ENCODE measurements at places on chromosomes 2 and 18.
A peak's percentile ranks its signal among the peaks of the same experiment; 100 is the strongest.

GRCh38 chr2:105872142-105872728 lies 127.5 kb downstream of the NCK2 start:
- DNase-seq, result no peak

GRCh38 chr2:105776560-105776928 lies 31.8 kb downstream of the NCK2 start:
- DNase-seq, result no peak

GRCh38 chr2:164314148-164314547 lies 307.1 kb downstream of the GRB14 start:
- DNase-seq, result no peak

DNA sequence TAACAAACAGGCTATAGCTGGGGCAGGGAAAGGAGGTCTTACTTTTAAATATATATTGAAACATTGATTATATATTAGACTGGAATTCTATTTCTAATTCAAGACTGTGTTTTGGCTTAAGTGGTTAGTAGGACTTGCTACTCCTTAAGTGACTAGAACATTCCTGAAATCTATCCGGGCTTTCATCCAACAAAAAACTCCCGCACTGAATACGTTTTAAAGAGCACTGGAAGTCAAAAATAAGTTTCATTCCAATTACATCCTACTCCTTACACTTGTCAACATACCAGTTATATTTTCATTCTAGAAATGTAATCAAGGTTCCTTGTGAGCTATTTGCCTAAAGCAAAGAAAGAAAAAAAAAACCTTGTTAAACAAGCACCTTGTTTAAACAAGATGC lies 204.6 kb downstream of the SP3 start:
- DNase-seq, result no peak

GRCh38 chr2:31415421-31415820 lies 879 bp upstream of the XDH start:
- DNase-seq, result no peak

- no peak for DNase-seq
Observed at GRCh38 chr2:238939074-238939473, 91.2 kb downstream of the TWIST2 start.

GRCh38 chr18:74699455-74699854 lies 101.8 kb downstream of the ZNF407 start:
- DNase-seq, result no peak

DNA sequence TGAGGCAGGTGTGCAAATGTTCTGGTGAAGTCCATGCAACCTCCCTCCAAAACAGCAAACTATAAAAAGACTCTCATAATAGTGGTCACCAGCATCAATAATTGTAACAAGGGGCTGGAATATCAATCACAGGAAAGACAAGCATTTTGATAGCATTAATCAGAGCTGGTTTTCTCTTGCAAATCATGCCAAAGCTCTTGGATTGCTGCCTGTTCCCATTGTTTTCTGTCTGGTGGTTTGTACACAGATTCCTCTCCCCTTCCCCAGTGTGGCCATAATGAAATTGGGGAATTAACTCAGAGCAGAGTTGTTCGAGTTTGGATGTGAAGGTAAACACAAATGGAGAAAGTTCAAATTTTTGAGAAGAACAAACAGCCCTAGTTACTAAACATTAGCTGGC lies 134.2 kb downstream of the CDCA7 start:
- no peak for DNase-seq

GRCh38 chr2:48567671-48568070 lies 37.7 kb downstream of the STON1 start:
- no peak for DNase-seq

- DNase-seq, result no peak
Observed at GRCh38 chr2:36753706-36754221, 57.3 kb downstream of the VIT start.

- DNase-seq, result no peak
Observed at GRCh38 chr2:129276978-129277584, 702.4 kb upstream of the RAB6C start.

GRCh38 chr2:212777020-212777491 lies 238.5 kb upstream of the ERBB4 start:
- no peak for DNase-seq

GRCh38 chr2:157720504-157720903 lies 91.8 kb upstream of the ACVR1C start:
- DNase-seq, result no peak

- no peak for DNase-seq
Observed at GRCh38 chr18:58235001-58235436, 191.0 kb downstream of the NEDD4L start.

GRCh38 chr2:37506407-37507050 lies 162.1 kb downstream of the QPCT start:
- DNase-seq, result no peak

- DNase-seq, result no peak
Observed at GRCh38 chr2:46200100-46200690, 97.0 kb upstream of the EPAS1 start.

DNA sequence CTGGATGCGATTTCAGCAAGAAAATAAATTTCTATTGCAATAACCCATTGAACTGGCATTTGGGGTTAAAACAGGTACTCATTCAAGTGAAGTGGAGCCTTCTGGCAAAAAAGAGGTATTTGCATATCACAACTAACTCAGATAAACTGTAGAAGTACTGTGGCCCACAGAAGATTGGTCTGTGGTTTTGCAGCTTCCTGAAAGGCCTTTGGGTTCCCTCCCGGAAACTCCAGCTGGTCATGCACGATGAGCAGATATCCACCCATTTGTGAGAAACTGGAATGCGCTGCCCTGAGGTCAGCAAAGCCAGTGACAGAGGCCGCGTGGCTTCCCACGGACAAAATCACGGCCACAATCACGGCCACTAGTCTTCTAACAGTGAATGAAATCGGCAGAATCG lies 106.3 kb downstream of the EPHA4 start:
- DNase-seq, result no peak

DNA sequence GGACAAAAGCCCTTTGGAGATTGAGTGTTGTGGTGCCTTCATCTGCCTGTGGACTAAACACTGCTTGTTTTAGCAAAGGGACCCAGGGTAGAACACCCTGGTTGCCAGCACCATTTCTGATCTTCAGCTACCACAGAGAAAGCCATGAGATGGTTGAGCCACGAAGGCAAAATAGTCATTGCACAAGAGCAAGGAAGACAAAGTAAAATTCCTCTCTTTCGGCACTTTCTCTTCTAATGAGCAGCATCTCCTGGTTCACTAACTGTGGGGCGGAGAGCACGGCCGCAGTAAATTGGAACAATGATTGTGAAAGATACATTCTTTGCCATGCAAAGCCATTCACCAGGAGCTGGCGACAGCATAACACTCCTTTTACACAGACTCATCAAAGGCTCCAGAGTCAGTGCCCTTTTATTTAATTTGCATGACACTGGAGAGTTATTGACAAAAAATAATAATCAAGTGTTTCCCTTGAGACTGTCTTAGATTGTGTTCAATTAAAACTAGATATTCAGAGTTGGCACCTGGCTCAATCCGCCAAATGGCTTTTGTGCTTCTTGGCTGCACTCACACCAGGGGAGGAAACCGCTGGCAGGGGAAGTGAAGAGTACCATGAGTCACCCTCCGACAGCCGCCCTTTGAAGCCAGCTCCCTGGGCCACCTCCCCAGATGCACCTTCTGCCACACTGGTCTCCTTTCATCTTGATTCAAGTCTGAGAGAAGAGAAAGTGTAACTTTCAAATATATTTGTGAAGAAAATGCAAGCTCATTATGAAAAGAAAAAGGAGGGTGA lies 100.5 kb upstream of the MEIS1 start:
- DNase-seq, result no peak

- peak; percentile 7 for DNase-seq
Observed at GRCh38 chr18:47150824-47151366, 595 bp upstream of the HDHD2 start.

- DNase-seq, result no peak
Observed at GRCh38 chr2:18319987-18320386, 240.5 kb downstream of the RDH14 start.
